ENCODE measurements at places on chromosomes 3 and 15. TPM values are rescaled to one million over a fixed set of nuclear protein-coding genes. Genes with fewer than 3 reads are reported as not detected.

THPO gene
- 0.07 TPM for total RNA-seq

SACM1L gene
- 14.3 TPM for total RNA-seq

GABRR3 gene
- not detected for total RNA-seq

ZNF501 gene
- total RNA-seq, result not detected

C3orf62 gene
- total RNA-seq, result 1.5 TPM

CHD2 gene
- total RNA-seq, result 33.1 TPM

LRTM1 gene
- not detected for total RNA-seq

MAGEL2 gene
- total RNA-seq, result not detected

ATP6V1A gene
- total RNA-seq, result 18.8 TPM

RAD51 gene
- total RNA-seq, result 17.1 TPM

PGBD4 gene
- 0.96 TPM for total RNA-seq

CEP19 gene
- total RNA-seq, result 2.7 TPM

ZSCAN29 gene
- 9.6 TPM for total RNA-seq

KY gene
- 0.13 TPM for total RNA-seq

PDZRN3 gene
- not detected for total RNA-seq

VEPH1 gene
- total RNA-seq, result 0.31 TPM

OIP5 gene
- 13.3 TPM for total RNA-seq

OXTR gene
- total RNA-seq, result 10.4 TPM

All from A549 treated with GW870086 at 1 μM for 4 hours (cell line).